ENCODE measurements at places on chromosomes 2 and 18.

- no peak for DNase-seq
These were observed 143.7 kb downstream of the LRATD1 start for GRCh38 chr2:14776216-14776615.

DNA sequence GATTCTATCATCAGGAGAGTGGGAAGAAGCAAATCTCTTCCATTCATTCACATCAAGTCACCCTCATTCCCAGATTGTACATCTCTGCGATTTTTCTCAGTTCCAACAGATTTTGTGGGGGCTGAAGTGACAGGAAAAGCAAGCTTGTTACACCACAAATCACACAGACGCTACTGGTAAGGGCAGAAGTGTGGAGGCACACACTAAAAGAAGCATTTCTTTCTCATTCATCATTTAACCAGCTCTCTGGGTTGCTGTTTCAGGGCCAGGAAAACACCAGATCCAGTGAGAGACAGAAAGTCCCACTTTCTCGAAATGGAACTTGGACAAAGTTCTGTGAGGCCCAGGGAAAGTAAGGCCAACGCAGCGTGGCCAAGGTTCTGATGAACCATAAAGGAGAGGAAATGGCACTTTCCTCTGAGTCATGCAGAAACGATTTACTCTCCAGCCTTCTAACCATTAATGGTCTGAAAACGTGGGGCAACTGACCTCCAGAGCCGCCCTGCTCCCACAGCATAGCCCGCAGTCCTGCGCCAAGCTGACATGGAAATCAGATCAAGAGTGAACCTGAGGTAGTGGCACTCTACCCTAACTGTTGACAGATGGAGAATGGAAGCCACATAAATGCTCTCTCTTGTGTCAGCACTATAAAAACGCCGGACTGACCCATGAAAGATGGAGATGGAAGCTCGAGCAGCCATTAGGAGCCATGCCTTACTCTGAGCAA is 191.0 kb downstream of the C1D start:
- DNase-seq, result peak; percentile 69

- DNase-seq, result peak; percentile 17
These were observed 35.5 kb downstream of the SCN2A start for GRCh38 chr2:165274698-165275097.

GRCh38 chr2:229715895-229716507 is 1.6 kb upstream of the DNER start:
- DNase-seq, result no peak

GRCh38 chr2:224893848-224894247 is 148.4 kb downstream of the DOCK10 start:
- DNase-seq, result no peak

DNA sequence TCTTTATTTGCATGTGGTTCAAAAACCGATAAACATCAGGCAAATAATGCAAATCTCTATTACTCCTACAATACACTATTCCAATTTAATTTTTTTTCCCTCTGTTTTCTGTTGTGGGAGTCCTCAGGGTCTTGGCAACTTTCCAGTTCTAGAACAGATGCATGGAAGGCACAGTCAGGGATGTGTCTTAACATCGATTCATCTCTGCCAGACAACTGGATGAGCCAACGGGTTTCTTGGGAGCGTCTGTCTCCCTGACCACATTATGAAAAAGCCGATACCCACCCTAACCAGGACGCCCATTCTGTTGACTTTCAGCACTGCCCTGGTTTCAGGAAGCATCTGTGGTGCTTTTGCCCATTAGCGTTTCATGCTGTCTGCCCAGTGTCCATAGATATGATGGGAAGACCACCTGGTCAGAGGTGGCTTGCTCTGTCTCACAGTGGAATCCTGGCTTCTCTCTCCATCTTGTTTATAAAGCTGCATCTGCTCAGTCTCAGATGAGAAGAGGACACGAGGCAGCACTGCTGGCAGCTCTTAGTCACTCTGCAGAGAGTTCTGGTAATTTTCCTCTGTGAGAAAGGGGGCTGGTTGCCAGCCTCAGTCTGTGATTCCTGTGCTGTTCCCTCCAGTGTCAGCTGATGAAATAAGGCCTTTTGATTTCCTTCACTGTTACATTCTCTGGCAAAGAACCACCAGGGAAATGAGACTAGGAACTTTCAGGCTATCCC is 57.9 kb upstream of the KCNE4 start:
- peak; percentile 97 for DNase-seq

GRCh38 chr2:104388296-104388695 is 465.6 kb upstream of the POU3F3 start:
- peak; percentile 78 for DNase-seq

DNA sequence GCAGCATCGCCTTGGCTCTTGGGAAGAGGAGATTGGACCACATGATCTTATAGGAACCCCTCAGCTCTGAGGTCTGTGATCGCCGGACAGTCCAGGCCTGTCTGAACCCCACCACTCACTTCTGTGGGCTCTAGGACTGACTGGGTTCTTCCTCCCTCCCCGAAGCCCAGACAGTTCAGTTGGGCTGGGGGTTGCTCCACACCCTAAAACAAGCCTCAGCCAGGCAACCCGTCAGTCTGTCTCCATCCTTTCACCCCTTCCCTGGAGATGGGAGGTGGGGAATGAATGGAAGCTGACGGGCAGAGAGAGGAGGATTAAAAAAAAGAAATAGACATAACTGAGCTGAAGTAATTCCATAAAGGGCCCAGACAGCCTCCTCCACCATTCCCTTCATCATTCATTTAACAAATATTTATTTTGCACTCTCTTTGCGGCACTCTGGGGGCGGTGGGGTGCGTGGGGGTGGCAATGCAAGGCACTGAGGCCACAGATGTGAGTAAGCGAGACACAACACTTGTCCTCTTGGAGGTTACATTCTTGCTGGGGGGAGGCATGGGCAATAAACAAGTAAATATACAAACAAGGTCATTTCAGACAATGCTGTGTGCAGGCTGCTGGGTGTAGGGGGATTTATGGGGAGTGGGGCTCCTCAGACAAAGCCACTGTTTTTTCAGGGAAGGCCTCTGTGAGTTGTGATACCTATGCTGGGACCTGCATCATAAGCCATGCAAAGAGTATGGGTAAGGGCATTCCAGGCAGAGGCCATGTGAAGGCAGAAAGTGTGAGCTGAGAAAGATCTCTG is 12.9 kb downstream of the WNT10A start:
- no peak for DNase-seq

GRCh38 chr2:43179942-43180341 is 46.5 kb downstream of the ZFP36L2 start:
- DNase-seq, result no peak
